ENCODE measurements at places on chromosomes 1 and 21.

DNA sequence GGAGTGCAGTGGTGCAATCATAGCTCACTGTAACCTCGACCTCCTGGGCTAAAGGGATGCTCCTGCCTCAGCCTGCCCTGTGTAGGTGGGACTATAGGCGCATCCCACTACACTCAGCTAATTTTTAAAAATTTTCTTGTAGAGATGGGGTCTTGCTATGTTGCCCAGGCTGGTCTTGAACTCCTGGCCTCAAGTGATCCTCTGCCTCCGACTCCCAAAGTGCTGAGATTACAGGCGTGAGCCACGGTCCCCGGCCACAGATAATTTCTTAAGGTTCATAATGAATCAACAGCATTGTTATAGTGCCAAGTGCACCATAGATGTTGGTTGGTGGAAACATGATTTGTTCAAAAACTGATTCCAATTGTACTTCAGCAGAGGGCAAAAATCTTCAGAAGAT, 42.2 kb upstream of the CNN3 start:
- DNase-seq: no peak

DNA sequence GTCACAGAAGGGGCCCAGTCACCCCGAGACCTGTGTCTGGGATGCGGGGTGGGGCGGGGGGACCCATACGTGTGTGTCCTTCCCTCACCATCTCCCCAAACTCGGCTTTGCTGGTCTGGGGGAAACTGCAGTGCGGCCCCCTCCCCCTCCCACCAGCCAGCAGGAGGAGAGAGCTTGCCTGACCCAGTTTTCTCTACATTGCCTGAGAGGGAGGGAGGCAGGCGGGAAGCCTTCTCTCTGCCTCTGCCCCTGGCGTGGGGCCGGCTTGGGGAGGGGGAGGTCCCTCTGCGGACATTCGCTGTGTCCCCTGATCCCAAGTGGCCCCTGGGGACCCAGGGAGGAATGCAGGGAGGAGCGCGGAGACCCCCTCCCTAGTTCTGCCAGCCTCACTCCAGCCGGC, 3.9 kb downstream of the EPHA8 start:
- DNase-seq: no peak

DNA sequence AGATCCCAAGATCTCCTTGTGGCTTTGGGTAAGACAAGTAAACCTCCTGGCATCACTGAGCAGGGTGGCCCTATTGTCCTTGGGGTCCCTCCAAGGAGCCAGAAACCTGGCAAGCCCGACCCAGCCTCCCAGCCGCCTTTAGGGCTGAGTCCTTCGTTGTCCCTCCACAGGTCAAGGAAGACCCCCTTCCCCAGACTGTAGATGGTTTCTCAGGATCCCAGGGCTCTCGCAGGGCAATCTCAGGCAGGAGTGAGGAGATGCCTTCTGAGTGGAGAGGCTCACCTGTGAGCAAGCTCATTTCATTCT, 71.6 kb upstream of the CSF3R start:
- DNase-seq: no peak

DNA sequence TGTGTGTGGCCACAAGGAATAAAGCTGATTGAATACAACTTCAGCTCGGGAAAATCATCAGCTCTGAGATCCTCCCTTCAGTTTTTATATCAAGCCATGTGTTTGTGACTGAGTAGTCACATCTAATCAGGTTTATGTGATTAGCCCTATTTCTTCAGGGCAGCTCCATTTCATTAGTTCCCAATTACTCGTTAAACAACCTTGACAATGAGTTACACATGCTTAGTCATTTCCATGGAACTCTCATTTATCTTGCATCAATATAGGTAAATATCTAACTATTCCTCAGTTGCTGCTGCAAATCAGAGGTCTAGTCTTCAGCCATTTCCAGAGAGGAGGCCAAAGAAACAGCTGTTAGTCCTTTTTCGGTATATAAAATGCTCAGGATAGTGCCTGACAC, 16.3 kb downstream of the CRB1 start:
- DNase-seq: no peak

- DNase-seq: no peak
These were observed 516 bp downstream of the TBX15 start for GRCh38 chr1:118987468-118988185.

DNA sequence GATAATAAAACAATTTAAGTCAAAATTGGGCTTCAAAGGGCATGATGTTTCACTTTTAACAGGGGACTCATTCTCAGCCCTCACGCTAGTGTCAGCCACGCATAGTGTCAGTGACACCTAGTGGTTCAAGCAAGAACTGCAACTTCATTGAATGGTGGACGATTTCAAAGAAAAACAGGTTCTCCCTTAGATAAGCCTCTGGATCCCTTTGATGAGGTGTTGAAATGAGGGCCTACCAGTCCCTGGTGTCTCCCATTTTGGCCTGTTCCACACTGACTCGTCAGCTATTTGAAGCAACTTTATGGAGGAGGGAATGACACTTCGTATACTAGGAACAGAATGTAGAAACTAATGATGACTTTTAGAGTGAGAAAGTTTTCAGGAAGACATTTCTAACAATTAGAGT, 56.2 kb downstream of the FCRL5 start:
- no peak for DNase-seq

DNA sequence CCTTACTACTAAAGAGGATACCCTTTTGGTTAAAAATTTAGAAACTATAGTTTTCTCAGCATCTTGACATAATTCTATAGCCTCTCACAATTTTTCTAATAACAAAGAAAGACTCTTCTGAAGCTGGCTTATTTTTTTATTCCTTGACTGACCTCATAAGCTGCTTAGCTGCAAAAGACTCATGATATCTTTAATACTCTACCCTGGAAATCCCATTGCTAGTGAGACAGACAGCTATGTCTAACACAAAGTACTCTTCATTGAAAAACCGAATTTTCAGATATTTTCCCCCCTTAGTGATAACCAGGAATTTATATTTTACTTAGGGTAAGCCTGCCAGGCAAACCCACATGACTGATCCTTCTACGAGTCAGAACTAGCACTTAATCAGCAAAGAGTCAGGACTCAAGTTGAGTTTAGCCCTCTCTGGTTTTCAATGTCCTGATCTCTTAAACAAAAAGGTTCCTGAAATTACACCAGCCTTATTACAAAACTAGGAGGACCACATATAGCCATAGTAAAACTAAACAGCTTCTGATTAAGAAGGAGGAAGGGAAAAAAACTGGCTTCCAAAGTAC, 56.9 kb downstream of the ENAH start:
- DNase-seq: no peak

DNA sequence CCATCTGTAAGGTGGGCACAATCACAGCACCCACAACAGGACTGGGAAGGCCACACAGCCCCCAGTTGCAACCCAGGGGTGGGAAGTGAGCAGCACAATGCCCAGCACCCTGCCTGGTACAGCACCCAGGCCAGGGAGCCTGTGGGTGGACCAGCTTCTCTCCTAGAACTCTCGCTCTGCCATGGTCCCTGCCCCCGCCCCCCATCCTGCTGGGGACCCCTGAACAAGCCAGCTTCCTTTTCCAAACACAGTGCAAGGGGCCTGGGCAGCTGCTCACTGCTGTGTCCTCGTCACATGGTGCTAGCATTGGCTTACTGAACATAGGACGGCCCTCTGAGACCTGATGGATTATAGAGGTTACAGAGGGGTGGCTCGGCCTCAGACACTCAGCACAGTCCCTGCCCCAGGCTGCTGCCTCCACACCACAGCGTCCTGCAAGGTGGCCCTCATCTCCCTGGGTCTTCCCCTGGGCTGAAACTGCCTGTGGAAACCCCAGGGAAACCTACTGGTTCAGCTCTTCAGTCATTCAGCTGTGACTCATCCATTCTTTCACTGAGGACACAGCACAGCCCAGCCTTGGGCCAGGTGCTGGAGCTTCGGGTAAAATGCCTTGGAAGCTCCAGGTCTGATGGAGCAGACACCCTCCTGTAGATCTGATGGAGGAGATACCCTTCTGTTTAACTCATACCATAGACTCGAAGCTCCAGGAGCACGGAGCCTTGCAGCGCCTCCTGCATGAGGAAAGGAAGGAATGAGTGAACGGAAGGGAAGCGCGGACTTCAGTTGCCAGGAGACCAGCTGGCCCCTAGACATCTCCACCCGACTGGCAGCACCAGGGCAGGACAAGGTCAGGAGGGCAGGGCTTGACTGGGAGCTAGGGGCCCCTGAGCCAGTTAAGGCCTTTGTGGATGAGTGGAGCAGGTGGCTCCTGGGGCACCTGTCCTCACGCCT, 8.1 kb upstream of the PRDM16 start:
- DNase-seq: no peak

DNA sequence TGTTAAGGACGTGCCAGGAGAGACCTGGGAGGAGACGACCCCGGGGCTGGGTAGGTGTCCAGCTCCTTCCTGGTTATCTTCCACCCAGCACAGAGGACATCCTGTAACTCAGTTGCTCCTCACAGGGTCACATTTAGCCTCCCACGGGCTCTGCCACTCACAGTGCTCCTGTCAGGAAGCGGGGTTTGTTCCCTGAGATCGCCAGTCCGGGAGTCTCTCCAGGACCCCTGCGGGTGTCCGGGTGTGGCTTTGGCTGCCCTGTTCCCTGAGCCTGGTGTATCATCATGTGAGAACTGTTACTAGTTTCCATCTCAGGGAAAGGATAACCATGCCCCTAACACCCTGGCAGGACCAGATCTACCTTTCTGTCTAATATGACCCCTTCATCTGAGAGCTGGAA, 158.2 kb upstream of the RUNX1 start:
- DNase-seq: no peak

GRCh38 chr1:54875000-54875399, 12.0 kb downstream of the DHCR24 start:
- DNase-seq: no peak

GRCh38 chr1:81702903-81703302, 97.8 kb upstream of the ADGRL2 start:
- DNase-seq: no peak

DNA sequence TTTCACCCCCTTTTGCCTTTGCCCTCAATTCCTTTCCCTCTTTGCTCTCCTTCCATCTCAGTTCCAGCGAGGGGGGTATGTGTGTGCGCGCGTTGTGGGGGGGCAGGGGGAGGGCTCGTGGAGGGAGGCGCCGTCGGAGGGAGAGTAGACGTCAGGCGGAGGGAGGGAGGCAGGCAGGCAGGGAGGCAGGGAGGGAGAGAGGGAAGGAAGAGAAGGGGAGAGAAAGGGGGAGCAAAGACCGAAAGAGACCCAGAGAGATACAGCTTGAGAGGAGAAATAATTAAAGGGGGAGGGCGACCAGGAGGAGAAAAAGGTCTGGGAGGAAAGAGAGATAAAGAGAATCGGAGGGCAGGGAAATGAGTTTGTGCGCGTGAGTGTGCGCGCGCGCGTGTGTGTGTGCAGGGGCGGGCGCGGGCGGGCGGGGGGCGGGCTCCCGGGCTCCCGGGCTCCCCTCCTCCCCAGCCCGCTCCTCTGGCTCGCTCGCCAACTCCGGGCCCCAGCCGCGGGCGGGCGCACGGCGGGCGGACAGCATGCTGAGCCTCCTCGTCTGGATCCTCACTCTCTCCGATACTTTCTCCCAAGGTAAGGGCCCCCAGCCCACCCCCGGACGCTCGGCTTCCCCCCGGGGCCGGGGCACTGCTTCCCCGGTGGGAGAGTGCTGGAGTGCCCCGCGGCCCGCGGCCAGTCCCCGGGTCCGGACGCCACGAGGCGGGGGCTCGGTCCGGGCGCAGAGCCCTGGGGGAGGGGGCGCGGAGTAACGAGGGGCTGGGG, at the start of gene KIRREL1:
Gene KIRREL1, plus strand, starts transcription at position 499 of the 771 bp plus-strand sequence. Its CDS starts 32 bp downstream, at position 531.
- no peak for DNase-seq

GRCh38 chr1:22500471-22500870, 48.8 kb downstream of the ZBTB40 start:
- no peak for DNase-seq

GRCh38 chr1:34918386-34918976, 11.0 kb downstream of the DLGAP3 start:
- no peak for DNase-seq

- no peak for DNase-seq
These were observed at the start of gene UBASH3A for GRCh38 chr21:42403611-42404231. UBASH3A (plus strand) TSS chr21:42403902; CDS start chr21:42403946, 44 bp downstream.

DNA sequence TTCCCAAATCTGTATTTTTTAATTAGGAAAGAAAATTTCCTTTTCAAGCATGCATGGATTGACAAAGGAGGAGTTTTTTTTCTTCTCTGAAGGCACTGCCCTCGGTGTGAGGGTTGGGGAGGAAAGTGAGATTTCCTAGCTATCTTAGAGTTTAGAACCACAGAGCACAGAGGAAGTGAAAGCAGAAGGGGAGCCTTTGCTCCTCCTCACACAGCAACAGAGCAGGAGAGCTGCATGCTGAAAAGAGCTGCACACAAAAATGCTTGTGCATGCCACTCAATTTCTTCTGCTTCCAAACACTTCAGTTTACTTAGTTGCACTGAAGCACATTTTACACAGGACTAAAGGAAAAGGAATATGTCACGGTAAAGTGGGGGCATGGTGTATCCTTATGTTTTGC, 308.1 kb downstream of the GPATCH2 start:
- no peak for DNase-seq

- DNase-seq: no peak
These were observed 53.6 kb downstream of the RPS6KC1 start for GRCh38 chr1:213104604-213105003.

DNA sequence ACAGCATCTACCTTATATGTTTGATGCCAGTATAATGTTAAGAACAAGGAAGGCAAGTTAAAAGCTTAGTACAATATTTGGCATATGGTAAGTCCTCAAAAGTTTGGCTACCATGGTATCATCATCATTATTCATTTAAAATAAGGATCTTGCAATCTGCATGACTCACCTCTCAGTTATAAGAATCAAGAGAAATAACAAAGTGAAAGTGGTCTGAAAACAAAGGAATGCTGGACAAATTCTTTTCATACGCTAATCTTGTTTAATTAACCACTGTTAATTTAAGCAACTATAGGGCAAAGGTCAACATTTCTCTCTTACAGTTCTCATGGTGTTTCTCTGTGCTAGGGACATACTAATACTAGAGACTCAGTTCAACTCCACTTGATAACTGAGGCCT, 13.0 kb upstream of the CLDN19 start:
- DNase-seq: no peak

GRCh38 chr21:42661688-42662429, 8.4 kb downstream of the PDE9A start:
- no peak for DNase-seq

DNA sequence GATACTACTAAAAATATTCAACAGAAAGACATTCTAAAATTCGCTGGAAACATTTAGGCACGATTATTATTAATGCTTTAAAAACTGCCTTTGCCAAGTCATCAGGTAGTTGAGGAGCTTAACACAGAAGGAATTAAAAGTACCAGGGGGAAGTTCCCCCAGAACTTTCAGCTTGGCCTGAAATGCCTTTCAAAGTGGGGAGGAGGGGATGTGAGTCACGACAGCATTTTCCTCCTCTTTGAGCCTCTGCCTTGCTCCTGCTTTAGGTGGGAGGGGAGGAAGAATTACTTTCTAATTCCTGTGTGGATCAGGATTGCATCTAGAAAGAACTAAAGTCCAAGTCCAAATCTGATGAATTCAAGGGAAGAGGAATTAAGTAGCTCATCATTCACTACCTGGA, 183.7 kb downstream of the CLIC6 start:
- DNase-seq: no peak

Data from activated CD8-positive, alpha-beta memory T cell treated with anti-CD3 and anti-CD28 coated beads for 1 hour (primary cell).